T-helper 2 cell (primary cell): ENCODE measurements at places on chromosomes 1 and 21.
A peak's percentile ranks its signal among the peaks of the same experiment; 100 is the strongest.

- DNase-seq = no peak
Observed at GRCh38 chr1:34612091-34612827, 142.6 kb upstream of the GJB5 start.

DNA sequence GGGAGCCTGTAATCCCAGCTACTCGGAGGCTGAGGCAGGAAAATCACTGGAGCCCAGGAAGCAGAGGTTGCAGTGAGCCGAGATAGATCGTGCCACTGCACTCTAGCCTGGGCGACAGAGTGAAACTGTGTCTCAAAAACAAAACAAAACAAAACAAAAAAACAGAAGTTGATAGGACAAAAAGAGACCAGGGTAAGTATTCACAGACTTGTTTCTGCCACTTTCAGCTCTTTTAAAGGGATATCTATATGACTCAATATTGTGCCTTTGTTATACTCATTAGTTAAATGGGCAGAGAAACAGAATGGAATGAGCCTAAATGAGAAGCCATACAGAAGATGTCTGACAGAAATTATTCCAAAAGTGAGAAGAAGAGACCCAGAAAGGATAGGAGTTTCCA, 23.1 kb upstream of the ABL2 start:
- no peak for DNase-seq

- no peak for DNase-seq
Observed at GRCh38 chr1:80659161-80659560, 1141.6 kb upstream of the ADGRL2 start.

- no peak for DNase-seq
Observed at GRCh38 chr1:164473544-164473943, 85.4 kb upstream of the PBX1 start.

DNA sequence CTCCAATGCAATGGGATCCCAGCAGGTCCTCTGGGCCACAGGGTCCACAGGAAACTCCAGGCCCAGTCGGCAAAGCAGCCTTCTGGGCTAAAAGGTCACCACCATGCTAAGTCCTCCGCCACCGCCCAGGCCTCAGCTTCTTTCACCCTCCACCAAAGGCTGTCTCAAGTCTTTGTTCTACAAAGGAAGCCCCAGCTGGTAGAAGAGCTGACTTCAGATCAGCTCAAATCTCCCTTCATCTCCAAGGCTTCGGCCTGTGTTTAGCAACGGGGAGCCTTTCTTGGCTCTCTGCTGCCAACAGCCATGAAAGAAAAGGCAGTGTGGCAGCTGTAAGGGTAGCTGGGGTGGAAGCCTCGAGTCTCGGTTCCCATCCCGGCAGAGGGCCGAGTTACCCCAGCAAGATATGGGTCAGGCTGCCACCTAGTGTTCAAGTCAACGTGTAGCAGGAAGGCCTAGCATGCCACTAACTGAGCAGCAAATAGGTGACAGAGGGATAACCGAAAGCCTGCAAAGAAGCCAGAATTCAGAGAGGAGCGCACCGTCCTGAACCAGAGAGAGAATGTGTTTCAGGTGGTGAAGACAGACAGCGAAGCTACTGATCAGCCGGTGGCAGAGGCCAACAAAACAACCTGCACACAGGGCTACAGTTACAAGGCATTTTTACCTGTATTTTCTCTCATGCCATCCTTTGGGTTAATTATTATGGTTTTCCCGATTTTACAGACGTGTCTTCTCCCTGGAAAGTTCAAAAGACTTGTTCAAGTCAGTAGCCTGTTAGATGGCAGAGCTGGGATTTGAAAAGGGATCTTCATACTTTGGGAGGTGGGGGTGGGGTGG, 26.8 kb upstream of the CRNN start:
- DNase-seq = peak; percentile 11

DNA sequence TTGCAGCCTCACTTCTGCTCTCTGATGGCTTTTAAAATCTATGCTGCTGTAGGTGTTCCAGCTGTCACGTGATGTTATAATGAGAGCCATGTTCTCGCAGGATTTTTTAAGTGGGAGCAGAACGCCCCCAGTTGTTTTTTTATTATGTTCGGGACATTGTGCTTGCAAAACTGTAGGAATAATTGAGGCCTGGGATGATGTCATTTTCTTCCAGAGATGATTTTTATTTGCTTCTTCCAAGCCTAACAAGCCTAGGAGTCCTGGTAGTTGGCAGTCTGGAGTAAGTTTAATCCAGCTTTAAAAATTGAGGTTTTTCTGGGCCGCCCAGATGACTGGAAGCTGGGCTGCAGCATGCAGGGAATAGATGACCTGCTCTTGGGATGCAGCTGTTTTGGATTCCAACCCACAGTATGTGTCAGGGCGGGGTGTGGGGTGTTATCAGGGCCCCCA, 34.6 kb upstream of the CHIT1 start:
- no peak for DNase-seq

DNA sequence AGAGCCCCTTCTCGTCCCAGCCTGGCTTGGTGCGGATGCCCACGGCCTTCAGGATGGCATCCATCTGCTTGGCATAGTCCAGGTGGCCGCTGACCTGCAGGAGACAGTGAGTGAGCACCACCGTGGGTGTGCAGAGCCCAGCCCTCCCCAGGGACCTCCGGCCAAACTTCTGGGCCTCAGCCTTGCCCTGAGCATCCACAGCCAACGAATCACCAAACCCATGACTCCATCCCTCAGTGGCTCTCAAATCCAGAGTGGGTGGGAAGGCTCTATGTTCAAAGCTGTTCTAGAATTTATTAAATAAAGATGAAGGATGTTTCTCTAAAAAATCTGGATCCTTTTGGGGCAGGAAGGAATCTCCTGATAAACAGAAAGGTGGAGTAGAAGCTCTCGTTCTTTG, 18.7 kb downstream of the HTR6 start:
- DNase-seq = no peak

- DNase-seq = no peak
Observed at GRCh38 chr1:198837278-198838021, 198.6 kb downstream of the PTPRC start.

DNA sequence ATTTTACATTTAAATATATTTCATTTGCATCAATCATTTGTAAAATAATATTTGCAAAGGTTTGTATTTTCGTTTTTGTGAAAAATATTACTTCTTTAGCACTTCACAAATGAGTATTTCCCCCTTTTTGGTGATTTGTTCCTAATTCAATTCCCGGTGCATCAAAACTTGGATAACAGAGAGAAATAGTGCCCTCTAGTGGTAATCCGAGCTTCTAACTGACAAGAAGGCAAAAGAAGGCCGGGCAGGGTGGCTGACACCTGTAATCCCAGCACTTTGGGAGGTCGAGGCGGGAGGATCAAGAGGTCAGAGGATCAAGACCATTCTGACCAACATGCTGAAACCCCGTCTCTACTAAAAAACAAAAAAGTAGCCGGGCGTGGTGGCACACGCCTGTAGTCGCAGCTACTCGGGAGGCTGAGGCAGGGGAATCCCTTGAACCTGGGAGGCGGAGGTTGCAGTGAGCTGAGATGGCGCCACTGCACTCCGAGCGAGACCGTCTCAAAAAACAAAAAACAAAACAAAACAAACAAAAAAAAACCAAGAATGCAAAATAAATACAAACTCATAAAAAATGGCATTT, 137.7 kb downstream of the COL11A1 start:
- no peak for DNase-seq

DNA sequence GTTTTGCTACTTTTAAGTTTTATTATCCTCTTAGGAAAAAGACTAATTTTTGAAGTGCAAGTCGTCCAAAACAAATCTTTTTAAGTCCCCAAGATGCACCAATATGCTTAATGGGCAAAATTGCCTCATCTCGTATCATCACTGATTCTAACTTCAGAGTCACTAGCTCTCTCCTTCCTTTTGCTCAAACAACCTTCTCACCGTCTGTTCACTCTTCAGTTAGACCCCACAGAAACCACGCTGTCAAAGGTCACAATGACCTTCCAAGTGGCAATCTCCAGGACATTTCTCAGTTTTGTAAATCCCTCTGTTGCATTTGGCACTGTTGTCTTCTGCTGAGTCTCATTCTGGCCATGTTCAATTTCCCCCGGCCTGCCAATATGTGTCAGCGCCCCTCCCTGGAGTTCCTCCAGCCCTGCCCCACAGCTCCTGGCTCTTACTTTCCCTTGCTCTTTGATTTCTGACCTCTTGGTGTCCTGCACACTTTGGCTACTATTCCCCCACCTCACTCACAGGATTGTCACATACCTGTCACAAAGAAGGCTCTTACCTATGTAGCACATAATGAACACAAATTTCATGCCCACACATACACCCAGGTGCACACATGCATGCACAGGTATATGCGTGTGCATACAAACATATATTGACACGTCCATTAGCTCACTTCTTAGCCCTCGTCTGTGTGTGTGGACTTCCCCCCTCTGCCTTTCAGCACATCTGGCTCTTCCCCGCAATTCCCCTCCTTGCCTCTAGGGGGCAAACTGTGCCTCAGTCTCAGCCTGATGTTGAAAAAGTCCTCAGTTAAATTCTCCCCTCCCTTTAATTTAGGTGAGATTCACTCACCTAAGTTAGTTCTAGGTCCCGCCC, 354.0 kb upstream of the DUSP10 start:
- DNase-seq = peak; percentile 20

GRCh38 chr1:154352581-154353459, 27.5 kb downstream of the ATP8B2 start:
- DNase-seq = no peak

DNA sequence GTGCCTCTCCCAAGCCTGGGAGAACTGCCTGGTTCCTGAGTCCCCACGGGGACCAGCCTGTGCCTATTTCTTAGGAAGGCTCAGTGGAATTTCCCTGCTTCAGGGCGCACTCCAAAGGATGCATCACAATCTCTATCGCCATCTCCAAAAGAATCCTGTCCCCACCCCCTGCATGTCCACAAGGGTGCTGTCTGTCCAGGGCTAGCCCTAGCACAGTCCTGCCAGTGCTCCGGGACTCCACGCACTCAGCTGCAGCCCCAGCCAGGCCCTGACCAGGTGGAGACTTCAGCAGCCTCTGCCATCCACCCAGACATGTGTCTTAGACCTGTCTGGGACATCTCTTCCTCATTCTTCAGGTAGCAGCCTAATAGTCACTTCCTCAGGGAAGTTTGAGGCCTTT, 199.7 kb downstream of the GRIK3 start:
- DNase-seq = no peak

- no peak for DNase-seq
Observed at GRCh38 chr21:31903896-31904295, 31.1 kb downstream of the HUNK start.

DNA sequence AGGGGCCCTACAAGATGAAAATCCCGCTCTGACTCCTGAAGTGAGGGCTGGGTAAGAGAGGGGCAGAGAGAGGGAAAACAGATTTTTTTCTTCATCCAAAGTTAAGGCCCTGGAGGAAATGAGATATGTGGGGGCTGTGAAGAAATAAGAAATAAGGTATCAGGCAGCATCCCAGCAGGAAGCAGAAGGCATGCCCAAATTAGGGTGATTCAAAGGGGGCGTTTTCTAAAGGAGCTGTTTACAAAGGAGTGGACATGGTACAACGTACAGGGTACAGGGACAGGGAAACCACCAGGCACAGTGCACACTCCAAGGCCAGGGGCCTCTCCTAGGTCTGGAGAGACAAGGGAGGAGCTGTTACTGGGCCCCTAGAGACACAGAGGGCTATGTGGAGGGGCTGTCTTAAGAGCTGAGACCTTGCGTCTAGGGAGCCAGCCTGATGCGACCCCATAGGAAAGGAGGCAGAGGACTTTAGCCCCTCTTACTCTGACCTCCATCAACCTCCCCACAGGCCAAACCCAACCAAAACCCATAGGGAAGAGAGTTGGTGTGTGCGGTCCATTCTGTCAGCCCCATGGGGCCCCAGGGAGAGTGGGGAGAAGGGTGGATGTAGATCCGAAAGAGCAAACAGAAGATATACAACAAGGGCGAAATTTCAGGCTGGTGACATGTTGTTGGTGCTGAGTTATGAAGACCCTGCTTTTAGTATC, 38.6 kb downstream of the STYXL2 start:
- no peak for DNase-seq
